ENCODE measurements at places on chromosomes 13 and 19. TPM values are rescaled to one million over a fixed set of nuclear protein-coding genes. Genes with fewer than 3 reads are reported as not detected.

- DNase-seq = peak; percentile 4
These were observed 2220.8 kb upstream of the PCDH20 start for GRCh38 chr13:63636316-63636993.

The KISS1R gene
- total RNA-seq = not detected

DNA sequence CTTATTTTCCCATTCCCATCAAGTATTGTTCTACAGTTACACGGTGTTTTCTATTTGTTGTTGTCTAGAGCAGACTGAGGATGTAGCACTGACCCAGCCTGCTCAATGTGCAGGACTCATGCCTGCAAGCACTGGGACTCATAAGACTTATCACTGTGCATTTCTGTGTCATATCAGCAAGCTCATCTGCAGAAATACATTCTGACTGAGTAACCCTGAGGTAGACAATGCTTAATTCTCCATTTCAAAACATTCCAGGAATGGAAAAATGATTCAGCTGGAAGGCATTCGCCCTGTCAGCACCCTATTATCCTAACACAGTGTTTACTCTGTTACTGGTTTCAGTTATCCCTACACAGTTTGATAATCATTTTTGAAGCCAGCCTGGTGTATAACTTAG lies 2506.4 kb downstream of the PCDH9 start:
- DNase-seq = peak; percentile 32

DNA sequence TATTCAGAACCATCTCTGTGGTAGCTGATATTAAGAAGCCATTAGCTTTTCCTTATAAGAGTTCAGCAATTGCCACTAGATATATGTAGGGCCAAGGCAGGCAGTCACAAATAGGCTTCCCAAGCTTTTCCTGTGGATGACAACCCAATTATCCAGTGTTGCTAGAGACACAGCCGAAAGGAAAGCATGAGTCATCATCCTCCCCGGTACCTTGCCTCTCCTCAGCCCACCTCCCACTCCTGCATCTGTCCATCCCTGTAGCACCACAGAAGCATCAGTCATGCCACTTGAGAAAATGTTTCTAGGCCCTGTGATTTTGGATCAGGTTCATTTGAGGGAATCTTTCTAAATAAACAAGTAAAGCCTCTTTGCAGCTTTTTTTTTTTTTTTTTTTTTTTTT lies 204.3 kb downstream of the DNAJC15 start:
- DNase-seq = peak; percentile 31

The ERF gene
- total RNA-seq = 27.1 TPM

DNA sequence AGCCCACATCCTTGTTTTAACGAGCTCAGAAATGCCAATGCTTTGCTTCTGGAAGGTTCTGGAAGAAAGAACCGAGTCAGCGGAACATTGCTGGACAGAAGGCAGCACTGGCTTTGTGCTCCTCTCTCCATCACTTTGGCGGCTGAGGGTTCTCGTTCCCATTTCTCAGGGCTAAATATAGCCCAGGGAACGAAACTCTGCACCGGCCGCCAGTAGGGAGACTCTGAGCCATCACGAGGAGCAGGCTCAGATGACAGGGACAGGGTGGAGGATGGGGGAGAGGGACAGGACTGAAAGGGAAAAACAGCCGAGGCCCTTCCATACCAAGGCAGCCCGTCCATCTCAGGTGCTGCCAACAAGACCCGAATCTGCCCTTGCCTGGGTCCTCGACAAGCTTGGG lies 166.4 kb downstream of the CACNA1A start:
- no peak for DNase-seq

- no peak for DNase-seq
These were observed 11.4 kb upstream of the PEPD start for GRCh38 chr19:33532859-33533460.

- no peak for DNase-seq
These were observed 101.0 kb downstream of the HSPH1 start for GRCh38 chr13:31060655-31061054.

GRCh38 chr13:66506979-66507378 lies 723.2 kb downstream of the PCDH9 start:
- no peak for DNase-seq

GRCh38 chr13:21546372-21546771 lies 57.6 kb downstream of the MICU2 start:
- DNase-seq = no peak

- no peak for DNase-seq
These were observed 6.9 kb upstream of the PLEKHF1 start for GRCh38 chr19:29658221-29658991.

The NANOS3 gene
- total RNA-seq = not detected

The SRRM5 gene
- not detected for total RNA-seq

DNA sequence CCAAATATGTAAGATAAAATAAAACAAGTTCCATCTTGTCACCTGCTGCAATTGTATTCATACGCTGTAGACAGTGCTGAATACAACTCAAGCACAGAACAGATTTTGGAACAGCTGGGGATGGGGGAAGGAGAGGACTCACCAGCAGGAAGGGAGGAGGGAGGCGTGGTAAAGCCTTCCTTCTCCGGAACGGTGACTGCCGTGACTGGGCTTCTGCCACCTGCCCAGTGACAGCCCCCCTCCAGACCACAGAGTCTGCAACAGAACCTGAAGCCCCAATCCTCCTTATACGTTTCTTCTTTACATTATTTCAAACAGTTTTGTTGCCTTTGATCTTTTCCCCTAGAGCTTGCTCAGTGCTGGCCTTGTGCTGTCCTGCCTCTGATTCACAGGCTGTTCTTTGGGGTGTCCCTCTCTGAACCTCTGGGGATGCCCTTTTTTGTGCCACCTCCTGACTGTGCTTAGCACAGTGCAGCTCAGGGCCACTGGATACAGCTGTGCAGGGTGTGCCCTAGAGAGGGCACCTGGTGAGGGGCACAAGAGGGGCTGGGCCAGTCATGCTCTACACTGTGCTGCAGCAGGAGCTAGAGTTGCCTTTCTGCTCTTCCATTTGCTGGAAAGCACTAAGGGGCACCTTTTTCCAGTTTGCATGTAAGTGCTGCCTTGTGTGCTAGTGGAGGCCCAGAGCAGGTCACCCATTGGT lies 213.0 kb downstream of the ZIC5 start:
- no peak for DNase-seq

The CPB2 gene
- not detected for total RNA-seq

- DNase-seq = no peak
These were observed 28.5 kb downstream of the MED4 start for GRCh38 chr13:48066310-48066989.

DNA sequence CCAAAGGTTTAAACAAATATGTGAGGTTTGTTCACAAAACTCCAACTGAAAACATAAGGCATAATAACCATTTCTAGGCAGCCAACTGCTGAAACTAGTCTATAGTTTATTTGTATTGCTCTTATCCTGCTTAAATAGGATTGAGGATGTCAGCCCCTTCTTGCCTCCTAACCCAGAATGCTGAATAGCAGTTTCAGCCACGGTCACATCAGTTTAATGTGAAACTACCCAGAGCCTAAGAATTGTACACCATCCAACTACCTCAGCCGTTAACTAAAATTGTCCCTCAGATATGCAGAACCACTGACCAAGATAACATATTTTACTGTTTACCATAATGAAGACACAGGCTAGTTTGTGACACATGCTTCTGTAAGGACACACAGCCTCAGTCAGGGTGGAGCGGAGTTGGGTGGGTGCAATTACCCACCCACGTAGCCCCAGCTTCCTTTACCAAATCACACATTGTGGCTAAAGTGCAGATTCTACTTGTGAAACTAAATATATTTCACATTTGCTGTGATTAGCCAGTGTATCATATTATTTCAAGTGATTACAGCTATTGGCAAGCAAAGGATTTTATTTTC lies 259.9 kb downstream of the EFNB2 start:
- DNase-seq = no peak

DNA sequence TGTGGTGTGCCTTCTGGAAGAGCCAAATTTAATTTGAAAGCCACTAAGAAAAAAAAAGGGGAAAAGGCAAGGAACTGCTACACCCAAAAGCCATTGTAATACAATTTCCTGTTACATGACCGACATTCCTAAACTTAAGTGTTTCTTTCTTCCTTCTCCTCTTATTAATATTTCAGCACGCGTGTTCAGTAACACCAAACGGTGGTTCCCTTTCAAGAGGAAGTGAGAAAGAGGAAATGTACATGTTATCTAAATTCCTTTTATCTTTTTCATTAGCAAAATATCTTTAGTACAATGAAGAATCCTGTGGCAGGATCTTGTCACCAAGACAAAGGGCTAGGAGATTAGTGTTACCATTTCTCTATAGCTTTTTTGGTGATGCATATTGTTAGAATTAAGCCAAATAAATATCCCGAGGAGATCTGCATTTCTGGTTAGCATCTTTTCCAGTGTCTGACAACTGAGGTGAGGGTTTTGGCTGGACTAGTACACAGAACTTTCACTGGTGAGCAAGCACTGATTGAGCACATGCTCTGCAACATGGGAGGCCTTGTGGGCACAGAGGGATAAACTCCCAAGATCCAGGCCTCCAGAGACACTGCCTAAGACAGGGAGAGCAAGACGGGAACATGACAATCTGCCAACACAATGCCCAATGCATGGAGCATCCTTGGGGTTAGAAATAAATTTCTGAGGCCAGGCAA lies 22.1 kb downstream of the LATS2 start:
- DNase-seq = no peak

- no peak for DNase-seq
These were observed 358.9 kb downstream of the ITGBL1 start for GRCh38 chr13:101811284-101811839.

The TCF3 gene
- total RNA-seq = 36.1 TPM

The TGFBR3L gene
- not detected for total RNA-seq

DNA sequence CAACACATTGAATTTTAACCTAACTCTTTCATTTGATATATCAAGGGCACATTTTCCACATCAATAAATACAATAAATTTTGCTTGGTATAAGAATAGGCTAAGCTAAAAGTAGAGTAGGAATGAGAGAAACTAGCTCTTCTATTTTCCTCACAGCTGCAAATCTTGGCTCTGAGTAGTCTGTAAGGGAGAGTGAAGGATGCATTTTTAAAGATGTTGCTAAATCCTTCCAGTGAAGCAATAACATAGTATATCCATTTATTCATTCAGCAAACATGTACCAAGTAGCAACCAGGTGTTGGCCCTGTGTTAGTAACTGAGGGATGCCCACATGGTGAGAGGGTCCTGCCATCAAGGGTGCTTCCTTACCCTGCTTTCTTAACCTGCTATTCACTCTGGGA lies 799.9 kb downstream of the PCDH9 start:
- DNase-seq = no peak

DNA sequence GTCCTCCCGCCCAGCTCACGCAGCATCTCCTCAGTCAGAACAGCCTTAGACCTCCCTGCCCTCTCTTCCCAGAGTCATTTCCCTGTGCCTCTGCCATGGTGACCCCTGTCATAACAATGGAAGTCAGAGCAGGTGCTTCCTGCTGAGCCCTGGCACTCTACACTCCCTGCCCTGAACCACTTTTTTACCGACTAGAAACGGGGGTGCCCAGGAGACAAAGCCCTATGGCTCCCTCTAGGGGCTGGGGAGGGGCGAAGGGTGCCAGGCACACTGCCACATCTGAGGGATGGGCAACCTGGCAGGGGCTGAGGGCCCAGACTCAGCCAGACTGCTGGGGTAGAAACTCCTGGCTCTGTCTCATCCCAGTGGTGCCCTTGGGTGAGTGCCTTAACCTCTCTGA lies 16.4 kb downstream of the ZNF574 start:
- no peak for DNase-seq

The FCAR gene
- total RNA-seq = not detected

GRCh38 chr19:44754750-44755080 lies 6.2 kb downstream of the BCL3 start:
- DNase-seq = no peak

GRCh38 chr19:38270587-38271167 lies 6.3 kb downstream of the SPINT2 start:
- DNase-seq = no peak

The POGLUT2 gene
- total RNA-seq = 14.9 TPM

The CPT1C gene
- 1.6 TPM for total RNA-seq

The DNAAF3 gene
- 7.0 TPM for total RNA-seq

GRCh38 chr19:4390017-4390566 lies 10.3 kb downstream of the SH3GL1 start:
- DNase-seq = no peak

The LMTK3 gene
- total RNA-seq = 0.43 TPM

GRCh38 chr13:49060678-49061387 lies 85.1 kb downstream of the FNDC3A start:
- no peak for DNase-seq

DNA sequence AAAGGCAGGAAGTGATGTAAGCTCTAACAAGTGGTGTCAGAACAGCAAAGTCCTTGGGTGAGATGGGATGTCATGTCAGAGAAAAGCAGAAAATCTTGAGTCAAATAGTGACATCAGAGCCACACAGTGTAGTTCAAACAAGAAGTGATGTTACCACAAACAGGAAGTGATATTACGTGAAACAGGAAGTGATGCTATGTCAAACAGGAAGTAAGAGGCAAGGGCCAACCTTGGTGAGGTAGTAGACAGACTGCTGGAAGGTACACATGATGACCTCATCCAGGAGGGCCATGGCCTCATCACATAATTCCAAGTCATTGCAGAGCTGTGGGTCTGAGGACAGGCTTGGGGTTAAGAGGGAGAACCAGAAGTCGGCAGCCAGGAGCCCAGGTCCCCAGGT lies 7.0 kb upstream of the MAMSTR start:
- peak; percentile 48 for DNase-seq

Measured in H4 (cell line).